ENCODE measurements at places on chromosomes 1 and 21.
A peak's percentile ranks its signal among the peaks of the same experiment; 100 is the strongest.

DNA sequence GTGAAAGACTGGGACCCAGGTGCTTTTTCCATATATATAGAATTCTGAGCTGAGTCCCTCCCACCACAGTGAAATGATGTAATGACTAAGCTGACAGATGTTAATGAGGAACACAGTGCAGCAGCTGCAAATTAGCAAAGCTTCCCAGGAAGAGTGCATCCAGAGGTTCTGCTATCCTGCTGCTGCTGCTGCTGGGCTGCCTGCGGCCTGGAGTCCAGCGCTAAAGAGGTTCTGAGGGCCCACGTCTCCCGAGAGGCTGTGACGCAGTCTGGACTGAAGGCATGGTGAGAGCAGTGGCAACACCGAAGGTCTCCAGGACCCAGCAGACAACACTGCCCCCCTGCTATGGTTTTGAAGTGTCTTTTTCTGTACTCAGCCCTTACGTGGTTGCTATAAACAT lies 63.9 kb downstream of the URB2 start:
- DNase-seq = no peak

DNA sequence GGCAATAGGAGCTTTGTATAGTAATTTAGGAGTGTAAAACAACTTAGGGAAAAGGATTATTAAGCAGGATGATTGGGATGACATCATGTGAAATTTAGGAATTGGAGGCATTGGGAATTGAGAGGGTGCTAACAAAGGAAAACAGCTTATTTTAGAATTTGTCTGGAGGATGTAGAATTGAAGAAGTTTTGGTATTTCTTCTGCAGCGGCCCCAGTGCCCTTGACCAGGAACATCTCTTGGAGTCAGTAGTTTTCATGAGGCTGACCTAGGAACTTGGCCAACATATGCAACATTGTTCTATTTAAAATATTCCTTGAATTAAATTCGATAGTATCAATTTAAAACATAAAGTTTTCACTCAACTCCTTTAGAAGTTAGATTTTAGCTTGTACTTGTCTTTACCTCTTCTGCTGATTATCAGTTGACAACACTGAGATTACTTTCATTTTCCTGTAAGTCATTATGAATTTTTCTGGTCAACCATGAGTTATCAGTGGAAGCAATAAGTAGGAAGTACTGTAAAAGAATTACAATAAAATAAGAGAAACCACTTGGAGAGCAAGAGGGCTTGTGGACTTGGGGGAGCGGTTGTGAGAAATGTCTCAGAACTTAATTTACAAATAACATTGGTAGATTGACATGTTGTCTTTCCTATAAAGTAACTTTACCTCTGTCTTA lies 52.8 kb downstream of the DYRK1A start:
- DNase-seq = no peak

GRCh38 chr1:117046781-117047180 lies 13.3 kb upstream of the TTF2 start:
- no peak for DNase-seq

- no peak for DNase-seq
These were observed 52.6 kb downstream of the S100B start for GRCh38 chr21:46552274-46552673.

DNA sequence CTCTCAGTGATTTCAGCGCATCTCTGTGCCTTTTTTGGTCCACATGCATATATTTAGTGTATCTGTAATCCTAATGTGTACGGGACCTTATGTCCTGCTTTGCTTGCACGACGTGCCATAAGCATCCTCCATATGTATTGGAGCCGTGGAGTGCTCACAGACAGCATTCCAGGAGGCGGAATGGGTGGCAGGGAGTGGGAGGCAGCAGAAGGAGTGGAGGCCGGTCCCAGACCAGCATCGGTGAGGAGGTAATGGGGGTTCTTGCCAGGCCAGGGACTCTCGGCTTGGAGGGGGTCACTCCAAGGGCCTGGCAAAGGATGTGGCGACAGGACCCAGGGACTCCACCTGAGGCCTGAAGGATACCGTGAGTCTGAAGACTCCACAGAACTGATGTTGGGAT lies 185.0 kb downstream of the CAMTA1 start:
- DNase-seq = no peak

GRCh38 chr1:95118710-95119109 lies 1.6 kb downstream of the TLCD4 start:
- DNase-seq = no peak

- no peak for DNase-seq
These were observed 16.4 kb upstream of the TARBP1 start for GRCh38 chr1:234495231-234495990.

DNA sequence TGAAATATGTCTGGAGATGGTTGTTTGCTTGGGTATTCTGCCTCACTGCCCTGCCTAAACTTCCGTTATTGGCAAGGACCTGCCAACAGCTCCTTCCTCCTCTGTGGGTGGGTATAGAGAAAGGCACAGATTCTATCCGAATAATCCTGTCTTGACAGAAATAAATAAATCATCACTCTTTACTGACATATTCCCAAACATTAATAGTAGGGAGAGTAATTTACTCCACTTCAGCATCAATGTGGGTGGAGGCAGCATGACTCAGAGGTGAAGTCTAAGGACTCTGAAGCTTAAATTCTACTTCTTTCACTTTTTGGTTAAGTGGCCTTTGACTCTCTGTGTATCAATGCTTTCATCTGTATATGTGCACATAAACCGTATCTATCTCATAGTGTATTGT lies 2.9 kb downstream of the CD84 start:
- no peak for DNase-seq

- DNase-seq = no peak
These were observed 27.4 kb downstream of the RABIF start for GRCh38 chr1:202861420-202862132.

GRCh38 chr1:157673008-157673407 lies 27.6 kb downstream of the FCRL3 start:
- DNase-seq = no peak

DNA sequence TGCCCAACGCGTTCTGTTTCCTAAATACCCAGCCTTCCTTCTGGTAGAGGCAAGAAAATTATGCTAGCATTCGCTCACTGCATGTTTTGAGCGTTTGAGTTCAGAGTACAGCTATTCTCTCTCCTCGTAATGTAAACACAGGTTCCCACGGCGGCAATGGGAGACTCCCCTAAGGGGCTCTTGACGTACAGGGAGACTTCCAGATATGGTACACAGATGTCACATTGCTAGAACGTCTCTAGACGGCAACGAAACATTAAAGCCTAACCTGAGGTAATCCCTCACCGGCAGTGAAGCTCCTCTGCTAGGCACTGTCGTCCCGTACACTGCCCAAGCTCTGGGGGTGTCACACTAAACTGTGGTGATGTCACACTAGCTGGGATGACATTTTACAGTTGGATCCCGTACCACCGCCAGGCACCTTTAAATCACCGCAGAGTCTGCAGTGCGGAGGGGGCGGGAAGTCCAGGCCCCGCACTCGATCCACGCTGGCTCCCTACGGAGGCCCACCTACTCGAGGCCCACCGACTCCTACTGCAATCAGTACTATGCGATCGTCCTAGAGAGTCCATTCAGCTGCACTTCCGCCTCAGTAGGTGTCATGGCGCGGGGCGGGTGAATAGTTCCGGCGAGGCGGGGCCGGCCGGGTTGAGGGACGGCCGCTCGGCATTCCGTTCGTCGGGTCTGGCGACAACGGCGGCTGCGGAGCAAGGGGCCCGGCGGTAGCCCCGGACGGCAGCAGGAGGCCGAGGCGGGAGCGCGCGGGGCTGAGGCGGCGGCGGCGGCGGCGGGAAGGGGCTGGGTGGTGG lies at the start of gene HIPK1:
Gene HIPK1 (plus strand): TSS at position 384 of the 809 bp plus-strand sequence.
- peak; percentile 79 for DNase-seq

- no peak for DNase-seq
These were observed 86.4 kb upstream of the JUN start for GRCh38 chr1:58870298-58870676.

DNA sequence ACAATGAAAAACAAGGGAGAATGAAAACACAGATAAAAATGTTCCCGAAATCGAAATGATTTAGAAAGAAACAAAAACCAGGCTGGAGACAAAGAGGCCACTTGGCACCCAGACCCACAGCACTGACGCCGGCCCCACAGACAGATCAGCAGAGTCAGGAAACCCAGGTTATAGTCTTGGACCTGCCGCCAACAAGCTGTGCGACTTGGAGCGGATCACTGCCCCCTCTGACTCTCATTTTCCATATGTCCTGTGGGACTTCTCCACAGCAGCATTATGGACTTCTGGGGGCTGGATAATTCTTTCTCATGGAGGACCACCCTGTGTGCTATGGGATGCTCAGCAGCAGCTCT lies 72.4 kb downstream of the MATN1 start:
- DNase-seq = no peak

DNA sequence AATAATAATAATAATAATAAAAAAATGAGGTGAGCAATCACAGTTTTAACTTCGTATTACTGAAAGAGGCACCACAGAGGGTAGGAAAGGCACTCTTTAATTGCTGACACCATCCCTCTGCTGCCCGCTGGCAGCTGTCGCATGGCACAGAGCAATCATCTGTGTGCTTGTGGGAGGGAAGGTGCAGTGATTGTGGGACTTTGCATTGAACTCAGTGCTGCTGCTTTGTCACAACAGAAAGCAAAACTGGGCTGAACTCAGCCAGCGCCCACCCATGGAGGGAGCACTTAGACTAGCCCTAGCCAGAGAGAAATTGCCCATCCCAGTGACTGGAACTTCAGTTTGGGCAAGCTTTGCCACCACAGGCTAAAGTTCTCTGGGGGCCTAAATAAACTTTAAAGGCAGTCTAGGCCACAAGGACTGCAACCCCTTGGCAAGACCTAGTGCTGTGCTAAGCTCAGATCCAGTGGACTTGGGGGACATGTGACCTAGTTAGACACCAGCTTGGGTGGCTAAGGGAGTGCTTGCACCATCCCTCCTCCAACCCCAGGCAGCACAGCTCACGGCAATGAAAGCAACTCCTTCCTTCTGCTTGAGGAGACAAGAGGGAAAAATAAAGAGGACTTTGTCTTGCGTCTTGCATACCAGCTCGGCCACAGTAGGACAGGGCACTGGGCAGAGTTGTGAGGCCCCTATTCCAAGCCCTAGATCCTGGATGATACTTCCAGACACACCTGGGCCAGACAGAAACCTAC lies 59.3 kb downstream of the WDR4 start:
- DNase-seq = no peak

DNA sequence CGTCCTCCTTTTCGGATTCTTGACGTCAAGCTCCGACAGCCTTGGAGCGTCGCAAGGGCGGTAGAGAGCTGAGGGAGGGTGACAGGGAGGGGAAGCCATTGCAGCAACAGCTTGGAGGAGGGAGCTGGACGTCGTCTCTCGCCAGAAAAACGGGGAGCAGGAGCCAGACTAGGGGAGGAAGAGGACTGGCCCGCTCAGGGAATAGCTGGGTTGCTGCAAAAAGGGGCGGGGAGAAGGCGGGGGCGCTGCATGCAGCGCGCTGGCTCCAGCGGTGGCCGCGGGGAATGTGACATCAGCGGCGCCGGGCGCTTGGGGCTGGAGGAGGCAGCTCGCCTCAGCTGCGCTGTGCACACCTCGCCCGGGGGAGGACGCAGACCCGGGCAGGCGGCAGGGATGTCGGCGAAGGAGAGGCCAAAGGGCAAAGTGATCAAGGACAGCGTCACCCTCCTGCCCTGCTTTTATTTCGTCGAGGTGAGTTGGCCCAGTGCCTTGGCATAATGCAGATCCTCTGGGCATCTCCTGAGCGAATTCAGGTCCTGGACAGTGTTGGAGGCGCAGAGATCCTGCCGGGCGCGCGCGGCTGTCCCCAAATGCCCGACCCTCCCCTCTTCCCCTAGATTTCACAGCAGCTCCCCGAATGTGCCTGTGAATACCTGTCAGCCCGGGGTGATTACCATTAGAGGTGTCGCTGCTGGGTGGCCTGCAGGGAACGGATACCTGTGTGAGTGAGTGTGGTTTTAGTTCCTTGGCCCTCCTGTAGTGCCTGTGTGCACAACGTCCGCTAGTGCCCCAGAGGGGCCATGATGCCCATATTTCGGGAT lies at the start of gene PLPPR4:
Gene PLPPR4 (plus strand): TSS at position 292 of the 821 bp plus-strand sequence. CDS start 102 bp downstream, at position 394.
- DNase-seq = no peak

GRCh38 chr1:27314169-27314568 lies 7.8 kb upstream of the TMEM222 start:
- DNase-seq = no peak

DNA sequence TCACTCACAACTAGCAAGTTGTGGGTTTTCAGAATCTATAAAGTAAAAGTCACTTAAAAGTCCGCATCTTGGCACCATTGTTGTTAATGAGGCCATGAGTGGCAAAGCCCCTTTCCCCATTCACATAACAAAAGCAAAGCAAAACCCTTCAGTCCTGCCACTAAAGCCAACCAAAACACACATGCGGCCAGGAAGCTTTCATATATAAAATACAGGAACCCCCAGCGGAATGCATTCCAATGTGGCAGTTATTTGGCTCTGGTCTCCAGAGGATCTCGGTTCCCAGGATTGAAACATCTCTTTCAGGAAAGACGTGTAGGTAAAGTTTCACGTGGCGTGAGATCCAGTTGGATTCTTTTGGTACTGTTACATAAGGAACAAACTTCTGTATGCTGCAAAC lies 2.5 kb upstream of the LBR start:
- no peak for DNase-seq

DNA sequence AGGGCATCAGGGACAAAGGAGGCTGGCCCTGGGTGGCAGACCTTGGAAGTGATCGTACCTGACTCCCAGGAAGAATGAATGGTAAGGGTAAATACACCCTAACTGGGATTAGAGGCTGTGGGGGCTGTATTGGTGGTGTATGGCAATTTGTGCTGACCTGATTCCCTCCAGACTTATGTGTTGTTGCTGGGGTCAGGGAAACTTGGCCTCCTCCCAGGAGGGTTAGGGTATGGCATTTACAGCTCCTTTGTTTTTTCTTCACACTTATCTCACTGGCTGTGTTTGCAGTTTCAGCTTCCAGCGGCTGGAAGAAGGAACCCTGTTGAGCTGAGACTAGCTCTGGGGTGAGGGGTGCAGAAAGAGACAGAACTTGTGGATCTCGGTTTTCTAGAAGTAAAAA lies 8.2 kb downstream of the VANGL1 start:
- DNase-seq = no peak

DNA sequence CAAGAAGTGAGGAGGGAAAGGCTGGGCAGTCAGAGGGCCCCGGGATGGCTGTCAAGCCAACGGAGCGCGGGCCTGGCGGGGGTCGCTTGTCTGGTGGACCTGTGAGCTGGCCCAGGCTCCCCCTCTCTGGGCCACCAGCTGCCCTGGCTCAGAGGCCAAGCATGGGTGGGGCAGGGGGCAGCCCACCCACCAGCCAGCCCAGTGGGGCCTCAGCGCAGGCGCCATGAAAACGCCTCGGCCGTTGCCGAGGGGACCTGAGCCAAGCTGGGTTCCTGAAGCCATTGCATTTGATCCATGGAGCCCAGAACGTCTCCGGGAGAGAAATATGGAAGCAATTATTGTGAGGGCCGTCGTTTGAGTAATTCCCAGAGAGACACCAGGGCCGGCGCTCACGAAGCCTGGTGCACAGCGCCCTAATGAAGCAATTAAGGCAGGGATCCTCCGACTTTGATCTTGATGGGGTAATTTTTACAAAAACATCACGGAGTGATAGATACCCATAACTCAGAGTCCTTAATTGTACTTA lies 90.5 kb upstream of the TTC34 start:
- no peak for DNase-seq
